ENCODE measurements at places on chromosomes 12 and 14.

- DNase-seq = no peak
Observed at GRCh38 chr12:5689773-5690172, 255.3 kb downstream of the ANO2 start.

DNA sequence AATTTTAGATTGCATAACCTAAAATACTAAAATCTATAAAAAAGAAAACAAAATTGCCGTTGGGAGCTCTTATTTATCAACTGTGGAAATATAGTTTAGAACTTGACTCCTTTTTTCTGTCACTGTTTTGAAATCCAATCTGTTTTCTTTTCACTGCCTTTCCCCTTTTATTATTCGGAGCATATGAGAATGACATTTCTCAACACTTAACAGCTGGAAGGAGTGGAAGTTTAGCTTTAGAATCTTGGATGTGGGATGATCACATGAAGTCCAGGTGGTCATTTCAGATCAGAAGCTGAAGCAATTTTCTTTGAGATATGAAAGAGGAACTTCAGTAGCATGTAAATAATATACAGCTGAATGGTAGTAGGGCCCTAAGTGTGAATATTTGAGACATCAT is 16.7 kb downstream of the TRHDE start:
- DNase-seq = no peak

- peak; percentile 9 for DNase-seq
Observed at GRCh38 chr12:6735448-6736191, 11.8 kb downstream of the COPS7A start.

DNA sequence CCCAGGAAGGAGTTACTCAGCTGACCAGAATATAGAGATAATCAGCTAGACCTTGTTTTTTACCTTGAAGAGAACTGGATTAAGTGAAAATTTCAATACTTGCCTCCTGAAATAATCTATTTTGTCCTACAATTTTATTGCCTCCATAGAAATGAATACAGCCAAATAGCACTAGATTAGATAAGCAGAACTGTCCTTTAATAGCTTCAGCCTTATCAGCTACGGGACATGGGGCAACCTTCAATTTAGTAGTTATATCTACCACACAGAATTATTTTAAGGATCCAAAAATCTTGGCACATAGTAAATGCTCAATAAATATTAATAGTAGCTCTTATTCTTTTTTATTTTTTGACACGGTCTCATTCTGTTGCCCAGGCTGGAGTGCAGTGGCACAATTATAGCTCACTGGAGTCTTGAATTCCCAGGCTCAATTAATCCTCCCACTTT is 67.2 kb upstream of the PLEKHG3 start:
- no peak for DNase-seq

GRCh38 chr12:45368841-45369489 is 153.1 kb downstream of the ANO6 start:
- no peak for DNase-seq

DNA sequence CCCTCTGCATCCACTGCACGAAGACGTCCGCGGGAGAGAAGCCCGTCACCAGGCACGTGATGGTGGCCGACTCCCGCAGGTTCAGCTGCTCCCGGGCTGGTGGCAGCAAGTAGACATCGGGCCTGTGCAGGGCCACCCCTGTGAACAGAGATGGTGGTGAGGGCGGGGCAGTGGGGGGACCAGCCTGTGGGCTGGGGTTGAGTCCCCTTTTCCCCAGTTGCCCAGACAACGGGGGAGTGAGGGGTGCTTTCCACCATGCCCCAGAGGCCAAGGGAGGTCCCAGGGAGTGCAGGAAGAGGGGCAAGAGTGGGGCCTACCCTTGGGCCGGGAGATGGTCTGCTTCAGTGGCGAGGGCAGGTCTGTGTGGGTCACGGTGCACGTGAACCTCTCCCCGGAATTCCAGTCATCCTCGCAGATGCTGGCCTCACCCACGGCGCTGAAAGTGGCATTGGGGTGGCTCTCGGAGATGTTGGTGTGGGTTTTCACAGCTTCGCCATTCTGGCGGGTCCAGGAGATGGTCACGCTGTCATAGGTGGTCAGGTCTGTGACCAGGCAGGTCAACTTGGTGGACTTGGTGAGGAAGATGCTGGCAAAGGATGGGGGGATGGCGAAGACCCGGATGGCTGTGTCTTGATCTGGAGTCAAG is 328.3 kb downstream of the TMEM121 start:
- DNase-seq = no peak

- peak; percentile 69 for DNase-seq
Observed at GRCh38 chr12:62724947-62725451, 210.0 kb downstream of the PPM1H start.

- no peak for DNase-seq
Observed at GRCh38 chr14:62819931-62820330, 225.3 kb downstream of the KCNH5 start.

DNA sequence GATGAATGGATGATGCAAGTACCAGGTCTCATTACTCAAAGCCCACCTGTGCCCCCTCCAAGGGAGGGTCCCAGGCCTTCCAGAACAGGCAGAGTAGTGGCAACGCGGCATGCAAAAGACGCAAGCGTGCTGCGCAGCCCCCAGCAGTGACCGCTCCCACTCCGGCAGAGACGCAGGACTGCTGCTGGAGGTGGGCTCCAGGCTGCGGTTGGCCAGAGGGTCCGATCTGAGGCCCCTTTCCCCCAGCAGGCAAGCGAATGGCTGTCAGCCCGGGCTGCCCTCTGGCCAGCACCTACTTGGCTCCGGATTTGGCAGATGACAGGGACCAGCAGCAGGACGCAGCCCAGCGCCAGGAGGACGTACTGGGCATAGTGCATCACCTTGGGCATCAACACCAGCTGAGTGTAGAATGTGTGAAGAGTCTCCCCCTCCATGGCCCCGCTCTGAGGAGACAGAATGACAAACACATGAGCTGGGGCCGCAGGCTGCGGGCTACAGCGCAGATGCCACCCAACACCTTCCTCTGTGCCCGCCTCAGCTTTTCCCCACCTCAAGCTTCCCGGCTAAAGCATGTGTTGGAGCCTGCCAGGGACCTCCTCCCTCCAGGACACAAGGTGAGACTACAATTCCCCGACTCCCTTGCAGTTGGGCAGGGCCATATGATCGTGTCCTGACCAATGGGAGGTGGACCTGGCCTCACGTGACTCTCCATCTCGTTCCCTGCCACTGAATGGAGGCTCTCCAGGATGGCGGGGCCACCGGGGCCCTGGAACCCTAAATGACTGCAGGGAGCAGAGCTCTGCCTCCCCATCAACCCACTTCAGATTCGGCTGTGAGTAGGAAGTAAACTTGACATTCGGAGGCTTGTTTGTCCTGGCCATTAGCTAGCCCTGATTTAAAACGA is 77.4 kb downstream of the SCARB1 start:
- DNase-seq = peak; percentile 78

DNA sequence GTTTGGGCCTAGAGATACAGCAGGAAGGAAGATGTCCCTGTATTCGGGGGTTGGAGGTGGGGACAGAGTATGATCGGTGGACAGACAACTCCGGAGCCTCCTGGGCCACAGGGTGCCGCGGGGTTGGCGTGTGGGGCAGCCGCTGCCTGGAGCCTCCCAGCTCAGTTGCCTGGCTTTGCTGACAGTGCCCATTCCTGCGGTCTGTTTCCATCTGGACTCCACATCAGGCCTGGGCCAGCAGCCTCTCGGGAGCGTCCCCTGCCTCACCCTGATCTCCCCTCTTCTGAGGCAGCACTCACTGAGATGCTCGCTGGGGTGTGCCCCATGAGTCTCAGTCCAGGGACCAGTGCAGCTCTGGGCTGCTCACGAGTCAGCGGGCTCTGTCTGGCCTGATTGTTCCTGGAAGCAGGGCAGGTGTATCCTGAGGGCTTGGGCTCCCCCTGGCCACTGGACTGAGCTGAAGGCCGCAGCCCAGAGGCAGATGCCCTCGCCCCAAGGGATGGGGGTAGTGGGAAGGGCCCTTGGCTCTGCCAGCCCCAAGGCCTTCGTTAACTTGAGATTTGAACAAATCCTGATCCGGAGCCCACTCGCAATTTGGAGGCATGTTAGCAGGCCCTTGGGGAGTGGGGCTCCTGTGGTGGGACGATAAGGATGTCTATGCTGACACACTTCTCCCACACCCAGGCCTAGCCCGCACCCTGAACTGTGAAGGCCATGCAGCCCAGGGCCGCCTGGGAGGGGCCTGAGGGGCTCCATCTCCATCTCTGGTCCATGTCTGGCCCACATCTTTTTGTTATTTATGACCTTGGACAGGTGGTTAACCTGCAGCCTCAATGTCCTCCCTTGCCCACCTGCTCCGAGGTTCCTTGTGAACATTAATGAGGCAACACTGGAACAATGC is 7.5 kb downstream of the HIP1R start:
- no peak for DNase-seq

- no peak for DNase-seq
Observed at GRCh38 chr12:109359131-109359690, 11.5 kb downstream of the MYO1H start.

- no peak for DNase-seq
Observed at GRCh38 chr12:54431911-54432814, 13.1 kb upstream of the ITGA5 start.

GRCh38 chr12:122825773-122826724 is 9.2 kb upstream of the HIP1R start:
- DNase-seq = no peak

- no peak for DNase-seq
Observed at GRCh38 chr12:102745971-102746600, 171.0 kb downstream of the PAH start.

GRCh38 chr12:23025372-23026016 is 400.5 kb downstream of the ETNK1 start:
- no peak for DNase-seq

DNA sequence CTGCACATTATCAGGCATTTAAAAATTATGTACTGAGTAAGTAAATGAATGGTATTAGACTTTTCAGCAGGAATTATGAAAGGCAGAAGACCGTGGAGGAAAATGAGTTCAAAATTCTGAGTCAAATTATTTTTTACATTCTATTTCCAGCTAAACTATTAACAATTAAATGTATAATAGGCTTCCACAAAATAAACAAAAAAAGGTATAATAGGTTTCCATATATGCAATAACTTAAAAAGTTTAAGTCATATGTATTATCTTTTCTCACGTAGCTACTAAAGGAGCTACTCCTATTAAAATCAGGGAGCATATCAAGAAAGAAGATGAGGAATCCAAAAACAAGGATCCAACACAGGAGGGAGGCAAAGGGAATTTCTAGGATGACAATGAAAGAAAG is 11.4 kb upstream of the VCPKMT start:
- DNase-seq = no peak

- no peak for DNase-seq
Observed at GRCh38 chr14:74571441-74571841, 40.6 kb downstream of the LTBP2 start.

- no peak for DNase-seq
Observed at GRCh38 chr12:64566122-64566521, 44.2 kb upstream of the RASSF3 start.

- no peak for DNase-seq
Observed at GRCh38 chr14:77882636-77883035, 82.7 kb downstream of the ADCK1 start.

DNA sequence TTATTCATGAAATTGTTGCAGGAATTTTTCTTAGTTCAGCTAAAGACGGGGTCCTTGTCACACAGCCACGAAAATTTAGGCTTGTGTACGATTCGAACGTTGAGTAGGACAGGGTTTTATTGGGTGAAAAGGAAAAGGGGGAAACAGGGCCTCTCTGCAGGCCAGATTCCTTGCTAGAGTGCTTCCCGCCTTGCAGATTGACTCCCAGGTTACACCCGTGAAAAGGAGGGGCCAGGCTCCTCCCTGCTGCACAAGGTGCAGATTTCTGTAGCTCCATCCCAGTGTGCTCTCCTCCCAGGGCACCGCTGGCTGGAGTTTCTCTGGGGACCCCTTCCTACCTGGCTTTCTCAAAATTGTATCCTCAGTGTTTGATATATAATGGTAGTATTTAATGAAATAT is 221.5 kb downstream of the ERC1 start:
- no peak for DNase-seq

DNA sequence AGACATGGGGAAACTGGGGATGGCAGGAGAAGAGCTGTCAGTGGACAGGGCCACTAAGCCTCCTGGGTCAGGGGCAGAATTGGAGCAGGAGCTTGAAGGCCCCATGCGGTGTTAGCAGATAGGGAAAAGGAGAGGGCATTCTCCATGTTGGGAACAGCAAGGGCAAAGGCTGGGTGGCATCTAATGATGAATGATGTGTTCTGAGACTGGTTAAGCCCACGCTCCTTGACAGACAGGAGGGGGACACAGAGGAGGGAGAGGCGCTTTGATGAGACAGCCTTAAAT is 63.0 kb downstream of the CLMN start:
- no peak for DNase-seq

DNA sequence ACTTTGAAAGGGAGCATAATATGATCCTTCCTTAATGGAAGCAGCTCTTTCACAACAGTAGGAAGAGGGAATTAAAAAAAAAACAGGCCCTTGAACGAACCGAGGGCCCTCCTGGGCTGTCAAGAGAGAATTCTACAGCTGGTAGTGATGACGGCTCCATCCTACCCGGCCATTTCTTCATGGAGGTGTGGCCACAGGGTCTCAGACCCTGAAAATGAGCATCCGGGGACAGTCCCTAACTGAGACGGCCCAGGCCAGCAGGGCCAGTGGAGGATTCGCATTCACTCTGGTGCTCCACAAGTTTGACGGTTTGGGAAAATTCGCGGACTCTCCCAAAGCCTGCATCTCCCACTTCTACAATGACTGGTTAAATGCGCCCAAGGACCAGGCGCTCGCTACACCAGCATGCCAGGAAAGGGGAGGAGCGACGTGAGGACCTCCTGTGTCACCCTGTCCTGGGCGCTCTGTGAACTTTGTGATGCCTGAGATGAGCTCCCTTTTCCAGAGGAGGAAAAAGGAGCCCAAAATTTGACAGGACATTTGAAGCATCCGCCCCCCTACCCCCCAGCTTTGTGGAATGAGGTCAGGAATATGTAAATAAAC is 66.8 kb downstream of the BCL11B start:
- no peak for DNase-seq

DNA sequence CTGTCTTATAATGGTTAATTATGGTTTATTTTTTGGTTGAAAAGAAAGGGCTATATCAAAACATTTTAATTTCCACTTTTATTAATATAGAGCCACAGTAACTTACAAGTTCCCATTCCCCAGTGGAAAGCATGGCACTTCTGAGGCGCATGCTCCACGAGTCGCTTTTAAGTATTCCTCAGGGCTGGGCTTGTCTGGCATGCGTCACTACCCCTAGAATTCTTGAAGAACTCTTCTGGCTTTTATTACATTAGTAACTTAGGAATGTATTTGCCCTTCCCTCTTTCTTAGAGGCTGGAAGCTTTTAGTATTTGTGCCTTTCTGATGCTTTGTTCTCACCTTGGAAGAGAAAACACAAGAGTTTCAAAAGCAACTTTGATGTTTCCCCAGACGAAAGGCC is 81.1 kb downstream of the ESR2 start:
- no peak for DNase-seq

GRCh38 chr12:133156125-133156690 is 25.1 kb upstream of the ZNF268 start:
- no peak for DNase-seq

DNA sequence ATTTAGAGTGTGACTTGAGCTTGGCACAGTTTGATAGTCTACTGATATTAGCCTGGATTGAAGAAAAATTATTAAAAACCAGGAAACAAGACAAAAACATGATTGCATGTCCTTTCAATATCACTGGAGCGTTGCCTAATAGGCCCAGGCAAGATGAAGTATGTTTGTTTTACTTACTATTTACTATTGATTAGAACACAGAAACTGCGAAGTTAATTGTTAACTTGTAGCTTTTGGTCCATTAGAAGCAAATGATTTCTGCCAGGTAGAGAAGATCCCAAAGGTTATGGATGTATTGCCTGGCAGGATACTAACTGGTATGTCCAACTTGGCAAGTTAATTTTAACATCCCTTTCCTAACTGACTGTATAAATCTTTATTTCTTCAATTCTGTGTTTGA is 268.9 kb downstream of the ETNK1 start:
- DNase-seq = no peak

Data from right renal cortex interstitium (tissue), 3 donors.